ENCODE measurements at places on chromosomes 3 and 15.

DNA sequence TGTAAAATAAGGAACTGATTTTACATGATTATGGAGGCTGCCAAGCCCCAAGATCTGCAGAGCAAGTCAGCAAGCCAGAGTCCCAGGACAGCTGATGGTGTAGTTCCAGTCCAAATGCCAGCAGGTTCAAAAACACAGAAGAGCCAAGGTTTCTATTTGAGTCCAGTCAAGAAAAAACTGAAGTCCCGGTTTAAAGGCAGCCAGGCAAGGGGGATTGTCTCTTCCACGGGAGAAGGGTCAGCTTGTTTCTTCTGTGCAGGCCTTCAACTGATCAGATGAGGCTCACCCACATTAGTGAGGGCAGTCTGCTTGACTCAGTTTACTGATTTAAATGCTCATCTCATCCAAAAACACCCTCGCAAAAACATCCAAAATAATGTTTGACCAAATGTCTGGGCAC is 246.2 kb downstream of the PLCL2 start:
- no peak for DNase-seq

DNA sequence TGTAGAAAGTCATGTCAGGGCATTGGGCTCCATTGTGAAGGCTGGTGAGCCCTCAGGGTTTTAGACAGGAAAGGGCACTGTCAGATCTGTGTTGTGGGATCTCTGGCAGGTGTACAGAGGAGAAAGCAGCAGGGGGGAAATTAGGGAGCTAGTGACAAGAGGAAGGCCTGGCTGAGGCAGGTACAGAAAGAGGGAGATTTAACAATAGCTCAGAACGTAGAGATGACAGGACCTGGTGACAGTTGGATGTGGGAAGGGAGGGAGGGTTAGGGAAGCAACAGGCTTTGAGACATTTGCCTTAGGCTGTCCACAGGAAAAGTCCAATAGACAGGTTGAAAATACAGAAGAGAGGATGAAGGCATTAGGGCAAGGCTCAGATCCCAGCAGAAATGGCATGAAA is 288.1 kb downstream of the EPHB1 start:
- no peak for DNase-seq

GRCh38 chr3:19105826-19106225 is 42.5 kb upstream of the KCNH8 start:
- DNase-seq: no peak

GRCh38 chr3:191997579-191998268 is 536.8 kb downstream of the PYDC2 start:
- no peak for DNase-seq

DNA sequence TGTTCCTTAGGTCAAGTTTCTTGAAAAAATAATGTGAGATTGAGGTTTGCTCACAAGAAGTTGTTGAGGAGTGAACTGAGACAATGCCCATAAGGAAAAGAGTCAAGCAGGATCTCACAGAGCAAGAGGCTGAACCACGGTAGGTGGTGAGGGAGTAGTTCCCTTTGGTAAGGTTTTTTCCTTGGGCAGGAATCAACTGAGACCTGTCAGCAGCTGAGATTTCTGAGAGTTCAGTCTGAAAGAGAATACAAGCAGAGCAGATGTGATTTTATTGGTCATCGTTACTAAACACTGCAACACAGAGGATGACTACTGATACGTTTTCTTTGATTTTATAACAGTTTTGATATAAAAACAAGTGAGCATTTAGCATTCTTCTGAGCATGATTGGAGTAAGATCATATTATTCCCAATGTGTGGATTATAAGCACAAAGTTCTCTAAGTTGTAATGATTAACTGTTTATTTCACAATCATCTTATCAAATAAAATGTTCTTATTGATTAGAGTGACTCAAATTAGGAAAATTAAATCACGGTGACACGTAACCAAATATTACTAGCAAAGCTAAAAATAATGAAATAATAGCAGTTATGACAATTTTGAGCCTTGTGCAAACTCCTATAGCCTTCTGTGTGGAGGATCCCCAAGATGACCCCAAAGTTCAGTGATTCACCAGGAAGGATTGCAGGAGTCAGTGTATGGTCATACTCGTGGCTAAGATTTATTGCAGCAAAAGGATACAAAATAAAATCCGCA is 346.2 kb upstream of the ZNF717 start:
- DNase-seq: no peak

GRCh38 chr3:71917545-71917944 is 132.6 kb upstream of the PROK2 start:
- DNase-seq: no peak

DNA sequence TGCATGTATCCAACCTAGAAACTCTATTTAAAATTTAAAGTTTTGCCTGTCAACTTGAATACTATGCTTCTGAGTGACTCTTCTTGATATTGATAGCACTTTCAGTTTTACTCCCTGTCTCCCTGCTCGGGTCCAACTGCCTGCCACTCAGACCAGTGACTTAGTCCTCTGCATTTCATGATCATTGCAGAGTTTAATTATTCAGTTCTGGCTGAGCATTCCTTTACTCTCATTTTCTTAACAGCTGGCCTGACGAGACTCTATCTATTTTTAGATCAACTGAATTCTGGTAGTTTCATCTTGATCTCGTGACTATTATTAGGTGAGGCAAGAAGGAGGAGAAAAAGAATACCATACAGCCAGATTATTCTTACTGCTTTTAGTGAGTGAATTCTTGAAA is 617.4 kb downstream of the SI start:
- no peak for DNase-seq

GRCh38 chr15:33506781-33507296 is 196.1 kb downstream of the RYR3 start:
- no peak for DNase-seq

GRCh38 chr3:195045481-195046210 is 225.3 kb downstream of the XXYLT1 start:
- no peak for DNase-seq

GRCh38 chr3:166837535-166837934 is 542.6 kb downstream of the ZBBX start:
- DNase-seq: peak; percentile 2

- no peak for DNase-seq
Observed at GRCh38 chr3:111745786-111746185, 113.3 kb upstream of the PHLDB2 start.

- DNase-seq: no peak
Observed at GRCh38 chr15:73991260-73991659, 835 bp downstream of the STOML1 start.

DNA sequence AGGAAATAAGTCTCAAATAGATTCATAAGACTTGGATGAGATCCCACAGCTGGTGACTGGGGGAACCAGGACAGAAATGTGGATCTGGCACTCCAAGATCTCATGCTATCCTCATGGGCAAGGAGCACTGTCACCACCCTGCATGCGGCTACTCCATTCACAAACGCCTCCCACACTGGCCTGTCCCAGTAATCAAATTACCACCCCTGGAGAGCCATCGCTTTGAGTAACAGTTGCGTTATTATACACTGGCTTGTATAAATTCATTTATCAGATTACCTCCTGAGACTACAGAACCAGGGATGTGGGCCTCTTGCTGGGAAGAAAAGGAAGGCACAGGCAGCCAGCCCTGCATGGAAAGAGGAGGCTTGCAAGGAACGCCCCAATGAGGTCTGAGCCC is 27.9 kb upstream of the SLC25A36 start:
- DNase-seq: no peak

- DNase-seq: no peak
Observed at GRCh38 chr3:169575381-169575780, 88.1 kb downstream of the MECOM start.

GRCh38 chr3:182650568-182651128 is 142.7 kb upstream of the ATP11B start:
- no peak for DNase-seq

DNA sequence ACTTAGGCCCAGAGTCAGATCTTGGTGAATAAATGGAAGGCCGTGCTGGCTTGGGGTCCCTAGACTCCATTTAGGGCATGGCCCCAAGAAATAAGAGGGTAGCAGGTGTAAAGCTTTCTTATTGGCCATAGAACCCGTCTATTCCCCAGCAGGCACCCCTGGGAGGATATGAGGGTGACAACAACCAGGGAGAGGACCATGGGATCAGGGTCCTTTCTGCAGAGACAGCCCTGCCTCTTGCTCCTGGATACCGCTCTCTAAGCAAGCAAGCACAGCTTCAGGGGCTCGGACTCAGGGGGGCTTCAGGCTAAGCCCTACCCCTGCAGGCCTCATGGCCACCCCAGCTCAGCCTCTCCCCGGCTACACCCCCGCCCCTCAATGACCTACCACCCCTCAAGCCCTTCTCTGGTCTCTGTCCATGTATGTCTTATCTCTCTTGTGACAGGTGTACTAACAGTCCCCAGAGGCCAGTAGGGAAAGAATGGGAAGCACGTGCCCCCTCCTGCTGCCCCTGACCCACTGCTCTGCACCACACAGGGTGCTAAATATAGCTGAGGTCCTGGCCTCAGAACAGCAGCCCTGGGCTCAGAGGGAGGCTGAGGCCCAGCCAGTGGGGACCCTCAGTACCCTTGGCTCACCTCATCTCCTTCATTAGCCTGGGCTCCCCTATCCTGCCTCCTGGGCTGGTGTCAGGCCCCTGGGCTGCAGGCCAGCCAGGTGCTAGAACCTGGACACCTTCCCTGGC is 1.9 kb downstream of the XIRP1 start:
- no peak for DNase-seq
